CD4-positive, alpha-beta T cell (primary cell): ENCODE measurements at places on chromosomes 16 and 17. TPM values are rescaled to one million over a fixed set of nuclear protein-coding genes. Genes with fewer than 3 reads are reported as not detected.

GRCh38 chr17:32341141-32341856 is 674 bp downstream of the C17orf75 start:
- peak; percentile 31 for DNase-seq

DNA sequence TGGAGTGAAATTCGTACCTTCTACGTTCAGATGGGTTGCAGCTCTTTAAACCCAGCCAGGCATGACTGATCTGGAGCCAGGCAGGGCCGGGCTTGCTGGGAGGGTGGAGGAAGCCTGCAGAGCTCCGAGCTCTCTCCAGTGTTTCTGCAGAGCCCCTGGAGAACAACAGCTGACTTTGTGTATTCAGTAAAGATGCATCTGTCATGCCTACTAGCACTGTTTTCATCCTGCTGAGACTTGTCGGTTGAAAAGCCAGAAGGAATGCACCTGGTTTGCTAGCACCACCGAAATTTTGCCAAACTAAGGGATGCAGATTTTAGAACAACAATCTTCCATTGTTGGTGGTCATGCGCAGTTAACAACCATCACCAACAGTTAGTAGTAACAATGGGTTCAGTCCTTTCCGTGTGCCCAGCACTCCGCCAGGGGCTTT is 22.4 kb upstream of the SCNN1B start:
- no peak for DNase-seq

DNA sequence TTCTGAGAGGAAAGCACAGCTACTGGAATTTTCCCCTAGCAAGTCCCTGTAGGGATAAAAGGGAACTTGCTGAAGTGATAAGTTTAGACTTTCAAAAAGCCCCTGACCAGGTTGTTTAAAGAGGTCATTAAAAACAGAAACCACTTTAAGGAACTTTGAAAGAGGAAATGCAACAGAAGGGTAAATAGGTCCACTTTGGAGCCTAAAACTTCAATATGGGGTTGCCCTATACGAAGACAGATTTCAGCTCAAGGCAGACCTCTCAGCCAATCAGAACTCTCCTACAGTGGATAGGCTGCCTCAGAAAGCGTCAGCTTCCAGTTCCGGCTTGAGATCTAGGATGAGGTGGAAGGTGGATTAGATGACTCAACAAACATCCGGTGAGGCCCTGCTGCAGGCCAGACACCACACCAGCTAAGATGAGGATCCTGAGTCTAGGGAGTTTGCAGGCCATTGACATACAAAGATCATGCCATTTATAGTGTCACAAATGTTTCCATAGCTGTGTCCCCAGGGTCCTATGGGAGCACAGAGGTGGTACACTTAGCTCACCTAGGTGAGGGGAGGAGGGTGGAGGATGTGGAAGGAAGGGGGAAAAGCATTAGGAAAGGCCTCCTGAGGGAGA is 7.9 kb upstream of the MFSD6L start:
- no peak for DNase-seq

- no peak for DNase-seq
Observed at GRCh38 chr16:26267641-26268040, 575.9 kb downstream of the HS3ST4 start.

- peak; percentile 2 for DNase-seq
Observed at GRCh38 chr16:55257966-55258613, 65.9 kb upstream of the IRX6 start.

DNA sequence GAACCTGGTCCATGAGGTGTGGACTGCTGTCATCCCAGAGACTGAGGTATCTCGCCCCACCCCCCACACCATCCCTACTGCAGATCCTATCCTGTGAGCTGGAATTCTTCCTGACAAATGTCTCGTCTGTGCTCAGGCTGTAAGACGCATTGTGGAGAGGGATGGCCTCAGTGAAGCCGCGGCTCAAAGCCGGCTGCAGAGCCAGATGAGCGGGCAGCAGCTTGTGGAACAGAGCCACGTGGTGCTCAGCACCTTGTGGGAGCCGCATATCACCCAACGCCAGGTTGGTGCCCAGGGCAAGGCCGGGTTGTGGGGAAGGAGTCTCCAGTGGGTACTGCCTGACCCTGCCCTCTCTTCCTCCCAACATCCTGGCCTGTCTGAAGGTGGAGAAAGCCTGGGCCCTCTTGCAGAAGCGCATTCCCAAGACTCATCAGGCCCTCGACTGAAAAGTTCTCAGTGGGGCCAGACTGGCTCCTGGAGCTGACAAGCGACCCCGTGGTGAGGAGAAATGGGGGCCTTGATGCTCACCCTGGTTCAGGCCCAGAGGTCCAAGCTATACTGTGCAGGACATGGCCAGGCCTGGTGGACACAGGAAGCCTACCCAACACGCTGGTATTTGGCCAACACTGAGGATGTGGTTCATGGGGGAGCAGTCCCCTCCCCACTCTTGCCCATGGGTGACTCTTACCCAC is 1.2 kb upstream of the MLX start:
- DNase-seq, result no peak

GRCh38 chr16:12403746-12404658 is 399.7 kb downstream of the CPPED1 start:
- DNase-seq, result no peak

GRCh38 chr16:73713251-73713650 is 583.4 kb upstream of the PSMD7 start:
- DNase-seq, result no peak

DNA sequence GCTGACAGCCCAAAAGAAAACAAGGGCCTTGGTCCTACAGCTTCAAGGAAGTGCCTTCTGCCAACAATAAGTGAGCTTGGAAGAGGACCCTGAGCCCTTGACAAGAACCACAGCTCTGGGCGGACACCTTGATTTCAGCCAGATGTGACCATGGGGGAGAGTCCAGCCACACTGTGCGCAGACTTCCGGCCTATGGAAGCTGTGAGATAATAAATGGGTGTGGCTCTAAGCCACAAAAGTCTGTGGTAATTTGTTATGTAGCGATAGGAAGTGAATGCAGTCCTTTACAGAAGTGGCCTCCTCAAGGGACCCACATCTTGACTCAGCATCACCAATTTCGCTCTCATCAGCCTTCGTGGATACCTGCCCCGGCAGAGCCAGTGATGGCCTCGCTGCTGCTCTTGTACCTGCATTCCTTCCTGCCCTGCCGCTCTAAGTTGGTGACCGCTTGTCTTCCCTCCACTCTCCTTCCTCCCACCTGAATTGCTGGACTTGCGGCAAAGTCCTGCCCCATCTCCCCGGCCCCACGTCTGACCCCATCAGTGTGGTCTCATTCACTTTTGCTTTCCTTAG is 29.3 kb downstream of the PRSS54 start:
- DNase-seq, result peak; percentile 20

DNA sequence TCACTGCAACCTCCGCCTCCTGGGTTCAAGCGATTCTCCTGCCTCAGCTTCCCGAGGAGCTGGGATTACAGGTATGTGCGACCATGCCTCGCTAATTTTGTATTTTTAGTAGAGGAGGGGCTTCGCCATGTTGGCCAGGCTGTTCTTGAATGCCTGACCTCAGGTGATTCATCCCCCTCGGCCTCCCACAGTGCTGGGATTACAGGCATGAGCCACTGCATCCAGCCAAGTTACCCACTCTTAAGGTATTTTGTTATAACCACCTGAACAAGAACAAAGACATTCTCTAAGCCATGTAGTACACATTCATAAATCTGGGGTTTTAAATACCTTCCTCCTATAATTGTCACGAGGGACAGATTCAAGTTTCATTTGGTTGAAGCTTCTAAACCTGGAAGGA is 12.3 kb upstream of the TMEM170A start:
- DNase-seq, result no peak

GRCh38 chr16:19697756-19698318 is 20.2 kb downstream of the KNOP1 start:
- no peak for DNase-seq

- no peak for DNase-seq
Observed at GRCh38 chr17:73343168-73343634, 31.4 kb upstream of the CDC42EP4 start.

DNA sequence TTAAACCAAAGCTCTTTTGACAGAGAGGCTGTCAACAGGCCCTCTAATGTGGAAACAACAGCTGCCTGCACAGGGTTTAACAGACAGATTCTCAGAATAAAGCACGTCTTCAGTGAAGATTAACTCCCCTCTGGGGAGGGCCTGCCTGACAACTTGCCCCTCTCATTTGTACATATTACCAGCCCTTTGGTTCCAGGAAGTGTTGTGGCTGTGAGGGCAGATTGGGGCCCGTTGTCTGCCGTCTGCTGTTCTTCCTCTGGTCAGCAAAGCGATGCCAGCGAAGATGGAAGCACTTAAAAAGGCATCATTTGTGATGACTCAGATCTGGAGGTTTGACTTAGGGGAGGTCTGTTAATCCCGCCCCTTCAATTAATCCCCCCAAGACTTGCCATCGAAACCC is 177.0 kb upstream of the IRX6 start:
- DNase-seq, result no peak

- no peak for DNase-seq
Observed at GRCh38 chr16:379183-379960, 2.4 kb downstream of the PGAP6 start.

DNA sequence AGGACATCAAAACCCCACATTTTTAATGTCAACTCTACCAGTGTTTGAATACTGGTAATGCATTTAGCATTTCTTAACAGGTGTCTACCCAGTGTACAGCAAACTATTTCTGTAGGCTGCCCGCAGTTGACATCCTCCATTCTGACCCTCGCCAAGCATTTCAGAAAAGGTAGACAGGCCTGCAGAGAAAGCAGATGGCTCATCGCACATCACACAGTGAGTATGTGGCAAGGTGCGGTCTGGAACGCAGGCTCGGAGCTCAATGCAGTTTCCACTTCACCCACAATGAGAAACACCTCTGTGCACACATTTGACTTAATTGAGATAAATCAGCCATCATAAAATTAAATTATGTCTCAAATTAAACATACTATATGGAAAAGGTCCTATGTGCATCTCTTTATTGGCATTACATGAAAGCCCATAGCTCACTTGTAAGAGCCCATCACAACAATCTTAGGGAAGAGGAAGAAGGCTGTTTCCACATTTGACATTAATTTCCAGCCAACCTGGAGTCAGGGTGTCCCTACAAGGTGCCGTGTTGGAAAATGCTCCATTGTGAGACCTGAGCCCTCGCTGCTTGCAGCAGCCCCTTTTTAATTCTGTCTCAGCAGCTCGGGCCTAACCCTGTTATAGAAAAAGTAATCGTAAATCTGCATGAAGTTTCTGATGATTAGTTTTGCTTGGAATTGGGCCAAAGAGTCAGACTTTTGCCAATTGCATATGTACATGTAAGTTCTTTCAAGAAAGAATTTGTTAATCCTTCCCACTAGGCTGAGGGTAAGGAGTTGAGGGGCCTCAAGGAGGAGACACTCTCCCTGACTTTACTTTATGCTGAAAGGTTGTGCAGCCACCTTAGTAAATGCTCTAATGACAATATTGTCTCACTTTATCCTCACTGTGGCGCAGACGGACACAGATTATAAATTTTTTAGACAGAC is 378.7 kb upstream of the DYNLRB2 start:
- DNase-seq, result no peak

GOSR1 gene
- total RNA-seq, result 43.2 TPM

CCL17 gene
- not detected for total RNA-seq

ZMYND15 gene
- 3.3 TPM for total RNA-seq

CX3CL1 gene
- total RNA-seq, result not detected

TMEM100 gene
- total RNA-seq, result not detected
